Activated naive CD8-positive, alpha-beta T cell treated with anti-CD3 and anti-CD28 coated beads, Interleukin-2, amount 50 U/mL, for 24 hours (primary cell): ENCODE measurements at places on chromosomes 6 and 20.
A peak's percentile ranks its signal among the peaks of the same experiment; 100 is the strongest.

GRCh38 chr6:89205819-89206218 lies 11.3 kb downstream of the GABRR1 start:
- no peaks in the 10 kb centered on the region for H3K4me1 ChIP-seq
- H3K27me3 ChIP-seq = no peaks in the 10 kb centered on the region
- no peak for DNase-seq
- no peak overlapping the region for H3K27ac ChIP-seq
- H3K36me3 ChIP-seq = no peaks in the 10 kb centered on the region

- H3K27me3 ChIP-seq = no peaks in the 10 kb centered on the region
- no peak for DNase-seq
- no peak overlapping the region for H3K27ac ChIP-seq
These were observed 225.5 kb downstream of the BMP2 start for GRCh38 chr20:6993011-6993410.

GRCh38 chr20:47054945-47055344 lies 160.3 kb downstream of the EYA2 start:
- no peak overlapping the region for H3K27ac ChIP-seq
- no peak overlapping the region for H3K4me3 ChIP-seq
- H3K36me3 ChIP-seq = no peaks in the 10 kb centered on the region

- H3K36me3 ChIP-seq = no peaks in the 10 kb centered on the region
- no peak overlapping the region for H3K27ac ChIP-seq
- DNase-seq = no peak
- H3K4me3 ChIP-seq = no peak overlapping the region
- no peaks in the 10 kb centered on the region for H3K4me1 ChIP-seq
These were observed 84.2 kb upstream of the BMP2 start for GRCh38 chr20:6683021-6683977.

GRCh38 chr6:47318236-47318989 lies 8.7 kb upstream of the TNFRSF21 start:
- H3K27me3 ChIP-seq = peaks cover 33% of the 10 kb centered on the region
- H3K36me3 ChIP-seq = no peaks in the 10 kb centered on the region
- no peak overlapping the region for H3K27ac ChIP-seq
- peaks cover 2% of the 10 kb centered on the region for H3K4me1 ChIP-seq

GRCh38 chr20:42686057-42686456 lies 503.6 kb downstream of the PTPRT start:
- no peak overlapping the region for H3K27ac ChIP-seq
- no peaks in the 10 kb centered on the region for H3K4me1 ChIP-seq
- no peak for DNase-seq
- no peaks in the 10 kb centered on the region for H3K27me3 ChIP-seq

GRCh38 chr20:21237956-21238799 lies 65.0 kb upstream of the XRN2 start:
- no peak overlapping the region for H3K27ac ChIP-seq
- peaks cover 2% of the 10 kb centered on the region for H3K4me1 ChIP-seq
- no peak for DNase-seq
- no peaks in the 10 kb centered on the region for H3K36me3 ChIP-seq

DNA sequence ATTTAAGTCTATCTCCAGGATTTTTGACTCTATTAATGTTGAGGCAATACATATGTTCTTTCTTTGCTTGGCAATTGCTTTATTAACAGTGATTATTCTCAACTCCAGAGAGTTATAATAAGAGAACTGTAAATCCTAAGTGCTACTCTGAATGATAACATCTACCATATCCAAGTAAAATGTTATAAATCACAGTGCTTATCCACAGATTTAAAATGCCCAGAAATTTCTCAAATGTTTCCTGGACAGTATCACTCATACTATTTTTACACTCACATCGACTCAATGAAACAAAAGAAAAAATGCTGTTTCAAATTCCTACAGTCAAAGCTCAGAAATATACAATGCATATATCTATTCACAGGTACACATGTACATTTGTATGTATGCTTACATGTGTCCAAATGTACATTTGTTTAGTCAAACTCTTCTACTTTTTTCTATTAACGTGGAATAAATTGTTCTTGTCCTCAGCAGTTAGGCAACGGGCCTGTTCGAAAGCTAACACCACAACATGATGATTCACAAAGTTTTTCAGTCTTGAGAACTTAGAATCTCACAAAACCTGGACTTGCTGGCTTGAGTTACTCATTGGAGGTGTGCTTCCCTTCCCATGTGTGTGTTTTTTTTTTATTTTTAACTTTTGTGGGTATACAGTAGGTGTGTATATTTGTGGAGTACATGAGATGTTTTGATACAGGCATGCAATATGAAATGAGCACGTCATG lies 193.0 kb downstream of the GJA10 start:
- DNase-seq = no peak
- no peak overlapping the region for H3K4me3 ChIP-seq
- H3K36me3 ChIP-seq = peaks cover 55% of the 10 kb centered on the region

GRCh38 chr20:8117636-8118035 lies 14.4 kb upstream of the PLCB1 start:
- H3K4me3 ChIP-seq = no peak overlapping the region
- H3K36me3 ChIP-seq = no peaks in the 10 kb centered on the region
- no peak overlapping the region for H3K27ac ChIP-seq
- H3K4me1 ChIP-seq = no peaks in the 10 kb centered on the region
- DNase-seq = no peak

DNA sequence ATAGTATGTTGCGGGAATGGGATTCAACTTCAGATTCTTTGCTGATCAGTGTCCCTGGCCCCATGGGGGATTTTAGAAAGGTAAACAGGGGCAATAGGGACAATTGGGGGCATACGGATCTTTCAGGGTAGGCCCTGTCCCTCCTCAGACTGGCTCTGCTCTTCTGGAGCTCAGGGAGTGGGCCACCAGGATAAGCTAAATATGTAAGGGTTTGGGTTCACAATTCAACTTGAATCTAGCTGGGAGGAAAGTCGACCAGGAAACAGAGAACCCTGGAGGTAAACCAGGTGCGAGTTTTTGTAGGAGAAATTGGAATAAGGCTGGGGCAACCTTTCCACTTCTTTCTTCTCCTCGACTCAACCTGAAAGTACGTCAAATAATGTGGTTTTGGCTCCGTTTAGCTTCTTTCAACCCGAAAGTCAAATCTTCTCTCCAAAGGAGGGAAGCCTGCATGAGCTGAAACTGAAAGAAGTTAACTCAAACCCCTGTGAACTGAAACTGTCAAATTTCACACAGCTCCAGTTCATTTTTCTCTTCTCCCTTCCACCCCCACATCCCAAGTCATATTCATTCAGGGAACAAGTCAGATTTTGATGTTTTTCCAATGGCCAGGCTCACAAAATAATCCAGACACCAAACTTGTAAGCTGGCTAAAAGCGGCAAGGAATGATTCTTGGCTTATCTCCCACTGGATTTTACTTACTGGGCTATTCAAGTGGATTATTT lies 278.2 kb downstream of the CLIC5 start:
- H3K27me3 ChIP-seq = peaks cover 12% of the 10 kb centered on the region
- peaks cover 64% of the 10 kb centered on the region for H3K4me1 ChIP-seq
- peak overlapping the region; percentile 9 for H3K4me3 ChIP-seq
- peak overlapping the region; percentile 89 for H3K27ac ChIP-seq

GRCh38 chr6:69217343-69217742 lies 579.5 kb downstream of the LMBRD1 start:
- no peaks in the 10 kb centered on the region for H3K27me3 ChIP-seq
- H3K4me1 ChIP-seq = no peaks in the 10 kb centered on the region
- H3K36me3 ChIP-seq = no peaks in the 10 kb centered on the region
- DNase-seq = no peak
- H3K27ac ChIP-seq = no peak overlapping the region

DNA sequence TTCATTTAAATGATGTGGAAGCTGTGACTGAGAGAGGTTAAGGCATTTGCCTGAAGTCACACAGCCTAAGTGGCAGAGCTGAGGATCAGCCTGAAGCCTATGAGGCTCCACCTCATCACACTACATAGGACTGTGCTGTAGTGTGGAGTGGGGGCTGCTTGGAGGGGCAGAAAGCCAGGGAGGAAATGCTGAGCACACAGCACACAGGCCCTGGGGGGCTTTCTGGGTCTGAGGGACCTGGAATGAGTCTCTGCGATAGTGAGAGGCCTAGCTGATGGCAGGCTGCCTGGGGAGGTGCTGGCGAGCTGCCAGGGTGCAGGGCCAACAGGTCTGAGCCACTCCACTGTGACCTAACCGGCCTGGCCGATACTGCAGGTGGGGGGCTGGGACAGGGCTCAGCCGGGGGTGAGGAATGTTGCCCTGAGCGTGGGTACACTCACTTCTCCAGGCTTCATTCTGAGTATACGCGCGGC lies 2.2 kb upstream of the ARHGAP40 start:
- no peak overlapping the region for H3K4me3 ChIP-seq
- peaks cover 6% of the 10 kb centered on the region for H3K4me1 ChIP-seq
- peaks cover 42% of the 10 kb centered on the region for H3K27me3 ChIP-seq
- no peak overlapping the region for H3K27ac ChIP-seq
- no peak for DNase-seq

GRCh38 chr20:53463101-53463972 lies 130.3 kb downstream of the ZNF217 start:
- no peaks in the 10 kb centered on the region for H3K36me3 ChIP-seq
- H3K27me3 ChIP-seq = peaks cover 3% of the 10 kb centered on the region
- DNase-seq = no peak
- peaks cover under 1% of the 10 kb centered on the region for H3K4me1 ChIP-seq
- H3K27ac ChIP-seq = no peak overlapping the region

GRCh38 chr6:35148167-35148741 lies 7.1 kb upstream of the TCP11 start:
- H3K27me3 ChIP-seq = peaks cover 16% of the 10 kb centered on the region
- no peak overlapping the region for H3K27ac ChIP-seq
- H3K36me3 ChIP-seq = no peaks in the 10 kb centered on the region
- H3K4me3 ChIP-seq = no peak overlapping the region
- peak; percentile 27 for DNase-seq

DNA sequence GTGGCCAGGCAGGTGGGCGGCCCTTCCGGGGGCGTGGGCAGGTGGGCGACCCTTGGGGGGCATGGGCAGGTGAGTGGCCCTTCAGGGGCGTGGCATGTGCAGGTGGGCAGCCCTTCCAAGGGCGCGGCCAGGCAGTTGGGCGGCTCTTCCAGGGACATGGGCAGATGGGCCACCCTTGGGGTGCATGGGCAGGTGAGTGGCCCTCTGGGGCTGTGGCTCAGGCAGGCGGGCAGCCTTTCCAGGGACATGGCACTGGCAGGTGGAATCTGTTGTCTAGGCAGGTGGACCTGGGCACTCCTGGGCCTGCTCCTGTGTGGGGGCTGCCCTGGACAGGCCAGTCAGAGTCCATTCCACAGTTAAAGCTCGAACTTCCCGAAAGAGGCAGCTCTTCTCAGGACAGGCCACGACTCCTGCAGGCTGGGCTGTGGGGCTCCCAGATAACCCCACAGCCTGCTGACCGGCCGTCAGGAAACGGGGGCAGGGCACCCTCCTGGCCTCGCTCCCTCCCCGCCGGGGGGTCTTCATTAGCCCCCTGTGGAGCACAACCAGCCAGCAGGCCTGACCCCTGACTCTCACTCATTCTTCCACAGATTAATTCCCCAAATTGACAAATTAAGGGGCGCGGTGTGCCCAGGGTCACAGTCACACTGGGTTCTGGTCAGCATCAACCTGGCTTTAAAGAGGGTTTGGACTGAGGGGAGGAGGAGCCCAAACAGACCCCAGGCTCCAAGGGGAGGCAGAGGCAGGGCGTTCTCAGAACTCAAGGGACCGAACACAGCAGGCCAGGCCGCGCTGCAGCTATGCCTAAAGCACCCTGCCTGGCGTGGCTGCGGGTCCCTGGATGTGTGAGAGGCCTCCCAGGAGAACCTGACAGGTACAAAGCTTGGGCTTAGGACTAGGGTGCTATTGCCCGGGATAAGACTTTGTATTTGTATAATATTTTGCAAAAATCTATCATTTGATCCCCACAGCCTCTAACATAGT lies 130.0 kb downstream of the DLL1 start:
- H3K27me3 ChIP-seq = peaks cover 1% of the 10 kb centered on the region
- H3K36me3 ChIP-seq = no peaks in the 10 kb centered on the region
- peaks cover 7% of the 10 kb centered on the region for H3K4me1 ChIP-seq
- peak overlapping the region; percentile 8 for H3K4me3 ChIP-seq
- DNase-seq = no peak

GRCh38 chr6:43368259-43369160 lies 937 bp downstream of the ZNF318 start:
- H3K27me3 ChIP-seq = no peaks in the 10 kb centered on the region
- peaks cover 7% of the 10 kb centered on the region for H3K36me3 ChIP-seq
- peak overlapping the region; percentile 71 for H3K27ac ChIP-seq
- H3K4me1 ChIP-seq = peaks cover 41% of the 10 kb centered on the region

- no peak overlapping the region for H3K27ac ChIP-seq
- peaks cover 39% of the 10 kb centered on the region for H3K27me3 ChIP-seq
- DNase-seq = no peak
- H3K4me3 ChIP-seq = no peak overlapping the region
- H3K4me1 ChIP-seq = peaks cover 21% of the 10 kb centered on the region
These were observed 82.5 kb downstream of the TRIM27 start for GRCh38 chr6:28841290-28841689.

- H3K27ac ChIP-seq = no peak overlapping the region
- no peaks in the 10 kb centered on the region for H3K27me3 ChIP-seq
- peaks cover 8% of the 10 kb centered on the region for H3K4me1 ChIP-seq
- no peak overlapping the region for H3K4me3 ChIP-seq
These were observed 58.7 kb downstream of the ARHGAP18 start for GRCh38 chr6:129651291-129651691.

- no peak overlapping the region for H3K27ac ChIP-seq
- H3K4me1 ChIP-seq = no peaks in the 10 kb centered on the region
- no peak overlapping the region for H3K4me3 ChIP-seq
- H3K36me3 ChIP-seq = no peaks in the 10 kb centered on the region
These were observed 573.2 kb downstream of the DHX35 start for GRCh38 chr20:39535301-39535700.

- DNase-seq = no peak
- H3K27ac ChIP-seq = no peak overlapping the region
- no peak overlapping the region for H3K4me3 ChIP-seq
- H3K27me3 ChIP-seq = peaks cover 8% of the 10 kb centered on the region
- no peaks in the 10 kb centered on the region for H3K36me3 ChIP-seq
These were observed 293.5 kb downstream of the LRFN2 start for GRCh38 chr6:40293460-40294185.
